ENCODE measurements at places on chromosomes 3 and 15. TPM values are rescaled to one million over a fixed set of nuclear protein-coding genes. Genes with fewer than 3 reads are reported as not detected.

The FBXO40 gene
- not detected for total RNA-seq

The CDCP1 gene
- total RNA-seq = 6.2 TPM

GRCh38 chr15:63244976-63245645, 32.3 kb upstream of the APH1B start:
- DNase-seq = no peak

The PLD1 gene
- 25.1 TPM for total RNA-seq

DNA sequence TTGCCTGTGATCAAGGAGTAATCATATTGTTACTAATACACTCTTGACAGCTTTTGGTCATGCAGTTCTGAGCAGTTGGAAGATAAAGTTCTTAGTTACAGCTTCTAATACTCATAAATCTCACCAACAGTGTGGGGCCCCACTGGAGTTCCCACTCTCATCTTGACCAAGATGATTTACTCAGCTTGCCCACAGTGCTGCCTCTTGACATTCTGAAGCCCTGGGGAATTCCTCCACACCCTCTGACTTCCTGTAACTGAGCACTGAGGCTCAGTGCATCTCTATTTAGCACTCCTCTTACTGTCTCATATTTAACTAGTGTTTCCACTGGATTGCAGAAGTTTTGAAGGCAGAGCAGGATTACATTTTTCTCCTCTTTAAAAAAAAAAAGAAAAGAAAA, 1.9 kb upstream of the ARL6IP5 start:
- DNase-seq = peak; percentile 31

DNA sequence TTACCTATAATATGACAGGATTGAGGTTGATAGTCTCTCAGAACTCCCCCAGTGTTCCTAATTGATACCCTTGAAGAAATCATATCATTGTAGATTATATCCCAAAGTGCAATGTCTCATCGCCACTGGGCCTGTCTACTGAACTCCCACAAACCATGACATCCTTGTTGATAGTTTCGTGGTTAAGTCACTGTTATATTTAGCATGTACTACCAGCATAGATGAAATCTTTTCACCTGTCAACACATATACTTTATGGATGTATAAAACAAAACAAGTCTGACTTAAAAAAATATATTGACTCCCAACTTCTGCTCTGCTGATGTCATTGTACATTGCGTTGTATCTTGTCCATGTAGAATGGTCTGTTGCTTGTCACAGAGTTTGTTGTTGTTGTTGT, 128.1 kb downstream of the IQCH start:
- no peak for DNase-seq

The TRIM71 gene
- not detected for total RNA-seq

The EOMES gene
- total RNA-seq = 0.55 TPM

DNA sequence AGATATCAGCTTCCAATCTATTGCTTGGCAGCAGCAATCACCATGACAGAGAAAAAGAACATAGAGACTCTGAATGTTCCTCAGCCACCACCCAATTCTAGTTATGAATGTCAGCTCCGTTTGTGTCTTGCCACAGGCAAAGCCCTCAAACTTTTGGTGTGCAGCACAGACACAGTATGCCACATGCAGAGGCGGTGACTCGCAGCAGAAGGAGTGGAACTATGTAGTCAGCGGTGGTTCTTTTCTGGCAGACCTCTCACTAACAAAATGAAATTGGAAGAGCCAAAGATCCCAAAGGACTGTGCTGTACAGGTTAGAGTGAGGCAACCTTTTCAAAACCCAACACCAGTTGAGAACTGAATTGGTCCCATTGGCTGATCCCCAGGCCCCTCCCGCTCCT, 220.9 kb downstream of the SLC9A9 start:
- no peak for DNase-seq

GRCh38 chr15:31954374-31955172, 75.7 kb upstream of the CHRNA7 start:
- DNase-seq = no peak

- DNase-seq = no peak
These were observed 806.3 kb downstream of the FHIT start for GRCh38 chr3:60444898-60445437.

DNA sequence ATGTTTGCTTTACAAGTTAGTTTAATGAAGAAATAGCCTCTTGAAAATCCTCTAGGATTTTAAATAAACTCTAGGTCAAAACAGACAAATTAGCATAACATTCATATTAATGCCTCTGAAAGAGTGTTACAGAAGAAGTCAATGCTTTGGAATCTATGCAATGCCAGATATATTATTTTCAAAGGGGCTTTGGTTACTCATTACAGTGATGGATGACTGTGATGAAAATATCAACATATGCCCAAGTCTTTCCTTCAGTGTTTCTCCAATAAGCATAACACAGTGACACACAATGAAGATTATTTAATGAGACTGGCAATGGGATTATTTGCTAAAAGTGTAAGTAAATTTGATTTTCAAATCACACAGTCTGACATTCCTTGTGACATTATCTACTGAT, 1247.2 kb downstream of the ROBO2 start:
- DNase-seq = no peak

The NRG4 gene
- 30.4 TPM for total RNA-seq

- no peak for DNase-seq
These were observed 220.9 kb upstream of the CTNNB1 start for GRCh38 chr3:40978442-40978841.

- no peak for DNase-seq
These were observed 18.6 kb upstream of the ST8SIA2 start for GRCh38 chr15:92375057-92375456.

The BHLHE40 gene
- total RNA-seq = 34.7 TPM

- DNase-seq = no peak
These were observed 29.6 kb upstream of the TBC1D21 start for GRCh38 chr15:73843787-73844186.

DNA sequence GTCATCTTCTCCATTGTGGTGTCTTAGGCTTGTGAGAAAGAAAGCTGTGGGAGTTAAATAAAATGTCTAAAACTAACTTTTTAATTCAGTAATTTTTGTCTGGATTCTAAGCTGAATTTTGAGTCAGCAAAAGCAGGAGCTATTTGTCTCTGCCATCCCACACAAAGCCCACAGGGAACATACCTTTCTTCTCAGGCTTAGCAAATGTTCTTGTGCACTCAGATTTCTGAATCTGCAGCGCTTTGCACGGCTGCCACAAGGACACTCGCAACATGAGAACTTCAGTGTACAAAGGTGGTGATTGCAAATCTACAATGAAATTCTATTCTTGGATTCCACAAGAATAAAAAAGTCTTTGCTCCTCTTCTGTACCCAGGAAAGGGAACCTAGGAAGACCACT, 88.2 kb upstream of the RNF7 start:
- DNase-seq = no peak

DNA sequence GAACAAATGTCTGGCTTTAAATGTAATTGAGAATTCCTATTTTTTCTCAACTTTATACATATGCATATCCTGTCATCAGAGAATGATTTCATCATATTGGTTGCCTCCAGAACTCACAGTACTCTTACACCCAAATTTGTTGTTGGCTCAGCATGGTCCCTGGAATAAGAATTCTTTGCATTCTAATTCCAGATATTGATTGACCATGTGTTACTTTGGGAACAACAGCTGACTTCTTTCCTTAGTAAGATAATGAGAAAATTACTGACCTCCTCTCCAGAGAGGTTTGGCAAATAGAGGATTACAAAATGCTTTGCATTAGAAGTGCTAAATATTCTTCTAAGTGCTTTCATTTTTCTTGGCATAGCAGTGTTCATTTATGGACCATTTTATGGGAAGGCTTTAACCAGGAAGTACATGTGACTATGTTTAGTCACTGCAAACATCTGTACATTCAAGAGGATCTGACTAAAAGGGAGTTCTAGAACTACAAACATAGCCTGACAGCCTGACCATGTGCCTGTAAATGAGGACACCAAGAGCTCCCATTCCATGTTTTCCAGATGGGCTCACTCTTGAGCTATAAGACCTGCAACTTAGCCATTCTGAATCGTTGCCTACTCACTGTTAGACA, 391.6 kb upstream of the DPPA4 start:
- no peak for DNase-seq

GRCh38 chr3:108153451-108153981, 62.7 kb upstream of the CD47 start:
- peak; percentile 68 for DNase-seq

DNA sequence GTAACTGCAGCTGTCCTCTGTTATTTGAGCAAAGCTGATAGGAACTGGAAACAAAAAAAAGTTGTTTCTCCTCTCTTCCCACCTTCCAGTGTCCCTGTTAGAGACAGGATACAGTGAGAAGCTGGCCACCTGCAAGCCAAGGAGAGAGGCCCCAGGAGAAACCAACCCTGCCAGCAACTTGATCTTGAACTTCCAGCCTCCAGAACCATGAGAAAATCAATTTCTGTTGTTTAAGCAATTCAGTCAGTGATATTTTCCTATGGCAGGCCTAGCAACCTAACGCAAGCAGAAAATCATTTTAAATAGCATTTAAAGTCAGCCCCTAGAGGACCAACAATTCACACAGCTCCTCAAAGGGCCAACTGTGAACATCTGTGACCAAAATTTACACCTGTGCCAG, 291.3 kb downstream of the OXSM start:
- no peak for DNase-seq

- DNase-seq = no peak
These were observed 44.2 kb upstream of the BCL2A1 start for GRCh38 chr15:80015156-80015555.

- no peak for DNase-seq
These were observed 2.2 kb upstream of the MUSTN1 start for GRCh38 chr3:52836986-52837385.

The SOX2 gene
- total RNA-seq = not detected

Data from stomach (tissue), 19 donors.